ENCODE measurements at places on chromosomes 12 and 14.

DNA sequence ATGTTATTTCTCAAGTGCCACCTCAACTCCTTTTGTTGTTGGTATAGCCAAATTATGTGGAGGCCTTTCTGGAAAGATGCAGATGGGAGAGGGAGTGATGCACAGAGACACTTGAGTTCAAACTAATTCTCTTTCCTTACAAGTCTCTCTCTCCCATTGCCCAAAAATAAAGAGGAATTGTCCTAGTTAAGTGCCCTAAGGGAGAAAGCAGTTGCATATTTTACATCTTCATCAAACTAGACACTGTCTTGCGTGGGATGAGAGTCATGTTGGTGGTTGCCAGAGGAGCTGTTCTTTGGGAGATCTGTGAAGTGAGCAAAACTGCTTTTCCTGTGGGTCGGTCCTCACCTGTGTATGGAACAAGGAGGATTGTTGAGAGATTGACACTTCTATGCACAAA lies 72.2 kb downstream of the EP400 start:
- DNase-seq: no peak

DNA sequence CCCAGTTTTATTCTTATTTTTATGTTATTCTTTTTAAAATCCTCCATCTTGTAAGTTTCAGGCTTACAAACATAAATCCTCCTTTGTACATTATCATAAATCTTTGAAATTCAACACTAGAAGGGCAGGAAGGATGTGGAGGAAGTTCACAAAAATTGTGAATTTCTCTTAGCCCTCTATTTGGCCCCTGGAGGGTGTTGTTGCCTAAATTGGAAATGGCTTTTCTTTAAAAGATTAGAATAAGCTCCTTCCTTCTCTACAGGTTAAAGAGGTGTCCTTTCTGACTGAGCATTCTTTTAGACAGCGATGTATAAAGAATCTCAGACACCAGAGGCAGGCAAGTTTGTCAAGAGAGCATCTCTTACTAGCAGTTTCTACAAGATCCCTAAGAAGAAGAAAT lies 391.7 kb upstream of the OR4E1 start:
- DNase-seq: no peak

DNA sequence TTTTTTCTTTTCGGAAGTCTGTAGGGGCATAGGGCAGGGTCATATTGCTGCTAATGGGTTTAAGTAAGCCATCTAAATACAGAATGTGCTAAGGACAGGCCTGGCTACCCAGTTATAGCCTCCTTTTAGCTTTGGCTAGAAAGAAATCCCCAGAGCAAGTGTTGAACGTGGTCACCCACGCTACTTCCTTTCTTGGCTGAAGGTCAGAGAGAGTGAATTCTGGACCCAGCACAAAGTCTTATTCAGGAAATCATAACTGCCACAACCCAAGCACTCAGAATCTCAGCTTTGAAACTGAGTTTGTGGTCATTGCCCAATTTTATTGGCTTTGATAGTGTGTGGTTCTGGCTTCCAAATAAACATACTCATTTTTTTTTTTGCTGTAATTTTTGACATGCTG lies 542.1 kb upstream of the ATP2B1 start:
- DNase-seq: peak; percentile 46

- DNase-seq: no peak
Observed at GRCh38 chr14:68566075-68566474, 226.8 kb downstream of the ZFP36L1 start.

DNA sequence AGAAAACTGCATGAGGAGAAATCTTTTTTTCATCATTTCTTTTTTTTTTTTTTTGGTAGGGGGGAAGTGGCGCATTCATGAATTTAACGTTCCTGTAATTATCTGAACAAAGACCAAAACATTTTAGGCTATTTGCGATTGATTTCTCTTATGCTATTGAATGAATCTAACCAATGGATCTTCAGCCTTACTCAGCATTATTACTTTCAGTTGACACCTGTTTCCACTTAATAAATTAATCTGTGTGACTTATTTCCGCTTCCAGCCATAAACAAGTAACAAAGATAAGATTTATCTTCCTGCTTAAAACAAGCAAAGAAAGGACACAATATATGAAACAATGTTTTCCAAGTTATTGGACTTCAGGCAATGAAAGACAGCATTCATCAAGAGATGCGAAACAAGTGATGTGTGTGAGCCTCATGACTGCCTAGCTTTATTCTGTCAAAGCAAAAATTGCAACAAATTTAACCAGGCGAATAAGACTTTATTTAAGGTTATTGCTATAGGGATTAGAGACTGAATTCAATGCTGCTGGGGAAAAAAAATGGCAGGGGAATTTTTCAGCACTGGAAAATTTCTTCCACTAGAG lies 1026.9 kb downstream of the LRFN5 start:
- no peak for DNase-seq

DNA sequence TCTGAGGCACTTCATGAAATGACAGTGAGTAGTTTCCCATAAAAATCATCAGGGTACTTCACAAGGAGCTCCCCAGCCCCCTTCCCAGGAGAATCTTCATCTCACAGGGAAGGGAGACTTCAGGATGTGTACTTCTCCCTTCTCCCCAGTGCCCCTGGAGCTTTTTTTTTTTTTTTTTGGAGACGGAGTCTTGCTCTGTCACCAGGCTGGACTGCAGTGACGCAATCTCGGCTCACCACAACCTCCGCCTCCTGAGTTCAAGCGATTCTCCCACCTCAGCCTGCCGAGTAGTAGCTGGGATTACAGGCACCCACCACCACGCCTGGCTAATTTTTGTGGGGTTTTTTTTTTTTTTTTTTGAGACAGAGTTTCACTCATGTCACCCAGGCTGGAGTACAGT lies 10.4 kb downstream of the ITPK1 start:
- DNase-seq: peak; percentile 85

DNA sequence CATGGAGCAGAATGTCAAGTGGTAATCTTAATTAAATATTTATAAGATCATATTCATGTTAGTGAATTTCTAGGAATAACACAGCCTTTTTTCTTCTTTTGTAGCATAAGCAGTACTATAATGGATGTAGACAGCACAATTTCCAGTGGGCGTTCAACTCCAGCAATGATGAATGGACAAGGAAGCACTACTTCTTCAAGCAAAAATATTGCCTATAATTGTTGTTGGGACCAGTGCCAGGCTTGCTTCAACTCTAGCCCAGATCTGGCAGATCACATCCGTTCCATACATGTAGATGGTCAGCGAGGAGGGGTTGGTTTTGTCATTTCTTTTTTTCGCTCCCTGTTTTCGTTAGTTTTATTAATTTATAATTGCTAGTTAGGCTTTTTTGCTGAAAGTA lies 23.1 kb downstream of the AEBP2 start:
- DNase-seq: no peak

GRCh38 chr12:2743478-2743877 lies 51.3 kb upstream of the FKBP4 start:
- DNase-seq: no peak

DNA sequence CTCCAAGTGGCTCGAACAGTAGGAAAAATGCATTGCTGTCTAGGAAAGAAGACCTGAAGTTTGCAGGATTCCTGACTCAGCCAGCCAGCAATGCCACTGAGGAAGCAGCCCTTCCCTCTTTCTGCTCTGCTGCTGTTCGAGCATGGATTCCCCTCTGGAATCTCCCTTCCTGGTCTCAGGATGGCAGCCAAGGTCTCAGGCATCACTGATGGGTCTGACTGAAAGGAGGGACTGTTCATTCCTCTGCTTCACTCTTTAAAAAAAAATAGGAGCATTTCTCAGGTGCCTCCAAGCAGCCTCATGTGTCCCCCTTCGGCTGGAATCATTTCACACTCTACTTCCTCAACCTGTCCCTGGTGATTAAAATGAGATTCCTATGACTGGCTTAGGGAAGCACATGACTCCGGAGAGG lies 62.4 kb downstream of the SLC15A4 start:
- DNase-seq: peak; percentile 8

DNA sequence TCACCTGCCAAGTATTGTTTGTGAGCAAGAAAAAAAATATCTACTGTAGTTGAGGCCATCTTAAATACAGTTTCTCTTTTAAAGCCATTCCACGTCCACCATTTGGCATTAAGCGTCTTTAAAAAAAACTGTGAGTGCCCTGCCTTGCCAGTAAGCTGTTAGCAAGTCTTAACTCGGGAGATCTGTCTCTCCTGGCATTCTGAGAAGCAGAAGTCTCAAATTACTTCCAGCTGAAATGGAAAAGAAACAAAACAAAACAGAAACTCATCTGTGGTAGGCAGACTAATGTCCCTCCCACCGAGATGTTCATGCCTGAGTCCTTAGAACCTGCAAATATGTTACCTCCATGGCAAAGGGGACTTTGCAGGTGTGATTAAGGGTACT lies 126.2 kb downstream of the CRADD start:
- DNase-seq: peak; percentile 76

DNA sequence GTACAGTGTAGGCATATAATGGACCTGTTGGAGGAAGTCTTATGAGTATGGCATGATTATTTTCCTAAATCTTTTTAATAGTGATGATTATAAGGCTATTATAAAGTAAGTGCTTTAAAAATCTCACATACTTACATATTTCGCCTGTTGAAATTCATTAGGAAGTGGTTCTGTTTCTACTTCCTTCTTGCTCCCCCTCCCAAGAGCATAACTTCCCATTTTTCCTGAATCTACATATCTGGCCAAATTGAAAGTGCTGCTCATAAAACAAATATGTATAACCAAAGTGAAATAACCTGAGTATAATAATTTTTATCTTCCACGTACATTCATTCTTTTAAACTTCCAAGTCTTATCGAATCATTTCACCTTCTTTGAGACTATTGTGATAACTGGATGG lies 455.6 kb upstream of the SEL1L start:
- no peak for DNase-seq

DNA sequence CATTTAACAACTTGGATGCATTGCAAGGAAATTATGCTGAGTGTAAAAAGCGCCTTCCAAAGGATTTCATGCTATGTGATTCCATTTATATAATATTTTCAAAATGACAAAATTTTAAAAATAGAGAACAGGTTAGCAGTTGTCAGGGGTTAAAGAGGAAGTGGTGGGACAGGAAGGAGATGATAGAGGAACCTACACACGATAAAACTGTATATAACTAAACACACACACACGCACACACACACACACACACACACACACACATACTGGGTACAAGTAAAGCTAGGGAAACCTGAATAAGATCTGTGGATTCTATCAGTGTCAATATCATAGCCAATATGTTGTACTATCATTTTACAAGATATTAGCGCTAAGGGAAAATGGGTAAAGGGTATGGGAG lies 17.2 kb downstream of the TTC9 start:
- DNase-seq: no peak

DNA sequence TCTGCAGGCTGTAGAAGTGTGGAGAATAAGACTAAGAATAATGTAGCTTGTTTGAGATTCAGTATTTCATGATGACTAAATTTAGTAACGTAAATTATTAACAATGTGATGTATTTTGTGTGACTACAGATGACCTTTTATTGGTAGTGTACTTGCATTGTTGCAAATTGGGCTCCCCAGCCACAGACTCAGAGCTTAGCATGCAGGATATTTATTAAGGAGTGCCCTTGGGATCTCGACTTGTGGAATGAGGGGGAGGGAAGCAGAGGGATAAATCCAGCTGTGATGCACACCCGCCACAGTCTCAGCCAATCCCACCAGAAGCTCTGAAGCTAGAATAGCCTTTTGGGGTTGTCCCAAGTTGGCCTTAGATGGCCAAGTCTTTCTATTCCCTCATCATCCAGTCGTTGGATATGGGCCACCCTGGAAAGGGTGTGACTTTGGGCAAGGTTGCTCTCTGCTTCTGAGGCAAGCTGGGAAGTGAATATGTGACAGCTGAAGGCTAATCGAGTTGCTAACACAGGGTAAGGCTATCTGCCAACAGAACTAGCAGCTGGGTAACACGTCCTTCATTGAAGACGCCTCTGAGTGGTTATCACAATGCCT lies 42.1 kb upstream of the USP44 start:
- DNase-seq: no peak

- DNase-seq: peak; percentile 16
Observed at GRCh38 chr12:13887779-13888388, 93.5 kb downstream of the GRIN2B start.

DNA sequence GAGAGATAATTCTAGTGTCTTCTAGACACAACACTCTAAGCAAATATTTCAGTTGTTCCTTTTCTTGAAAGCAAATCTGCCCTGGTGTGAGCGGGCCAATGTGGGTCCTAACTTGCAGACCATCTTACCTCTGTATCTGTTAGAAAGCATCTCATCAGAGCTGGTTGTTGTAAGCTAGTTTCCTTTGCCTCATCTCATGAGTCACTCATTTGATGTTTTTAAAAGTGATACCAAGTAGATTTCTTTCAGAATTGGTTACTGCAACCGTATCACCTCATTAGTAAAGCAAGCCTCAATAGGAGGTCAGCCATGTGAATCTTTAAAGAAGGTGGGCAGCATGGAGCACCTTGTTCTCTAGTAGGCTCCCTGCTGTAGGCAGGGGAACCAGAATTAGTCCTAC lies 78.6 kb downstream of the DAAM1 start:
- no peak for DNase-seq

DNA sequence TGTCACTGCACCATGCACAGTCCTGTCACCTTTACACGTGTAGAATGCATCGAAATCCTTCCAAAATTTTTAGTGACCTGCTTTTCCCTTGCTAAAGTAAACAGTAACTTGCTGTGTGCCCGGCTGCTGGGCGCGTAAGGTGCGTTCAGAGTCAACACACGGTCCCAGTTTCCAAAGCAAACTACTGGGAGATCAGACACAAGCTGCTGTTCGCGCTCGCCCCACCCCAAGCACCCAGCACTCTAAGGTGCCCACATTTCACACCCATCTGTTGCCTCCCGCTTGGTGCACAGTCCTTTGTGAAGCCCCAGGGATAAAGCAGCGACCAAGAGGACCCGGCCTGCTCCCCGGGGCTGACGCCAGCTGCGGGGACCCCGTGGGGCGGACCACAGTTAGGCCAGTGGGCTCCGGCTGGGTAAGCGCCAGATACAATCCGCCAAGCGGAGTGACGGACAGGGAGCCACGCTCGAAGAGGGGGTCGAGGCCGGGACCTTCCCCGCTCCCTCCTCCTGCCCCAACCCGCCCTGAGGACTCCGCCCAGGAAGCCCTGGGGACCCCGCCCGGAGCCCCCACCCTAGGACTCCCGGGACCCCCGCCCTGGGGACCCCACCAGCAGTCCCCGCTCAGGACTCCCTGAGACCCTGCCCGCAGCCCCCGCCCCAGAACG lies 633 bp downstream of the STX2 start:
- peak; percentile 36 for DNase-seq

GRCh38 chr12:2642896-2643425 lies 151.8 kb upstream of the FKBP4 start:
- DNase-seq: no peak

GRCh38 chr12:105485321-105485910 lies 154.9 kb downstream of the C12orf75 start:
- DNase-seq: peak; percentile 79

- no peak for DNase-seq
Observed at GRCh38 chr14:37210448-37210847, 12.7 kb downstream of the MIPOL1 start.

GRCh38 chr12:104643093-104643818 lies 186.5 kb downstream of the CHST11 start:
- DNase-seq: no peak

GRCh38 chr14:103871596-103872480 lies 24.5 kb upstream of the PPP1R13B start:
- DNase-seq: no peak

- DNase-seq: no peak
Observed at GRCh38 chr14:105999361-106000028, 473.1 kb downstream of the TMEM121 start.
